Transverse colon (tissue), 4 donors: ENCODE measurements at places on chromosomes 1 and 21. TPM values are rescaled to one million over a fixed set of nuclear protein-coding genes. Genes with fewer than 3 reads are reported as not detected.
A peak's percentile ranks its signal among the peaks of the same experiment; 100 is the strongest.

EPB41 gene
- 86.2 TPM for total RNA-seq

PTPRC gene
- total RNA-seq: 35.2 TPM

BPNT1 gene
- 61.4 TPM for total RNA-seq

KCNN3 gene
- 5.0 TPM for total RNA-seq

ESPN gene
- 140 TPM for total RNA-seq

IFNGR2 gene
- total RNA-seq: 131 TPM

SDC3 gene
- total RNA-seq: 10.2 TPM

- H3K36me3 ChIP-seq: no peaks in the 10 kb centered on the region
- no peak for DNase-seq
- H3K27me3 ChIP-seq: no peaks in the 10 kb centered on the region
Measured at GRCh38 chr1:46396441-46397398, 2.6 kb downstream of the FAAH start.

DNA sequence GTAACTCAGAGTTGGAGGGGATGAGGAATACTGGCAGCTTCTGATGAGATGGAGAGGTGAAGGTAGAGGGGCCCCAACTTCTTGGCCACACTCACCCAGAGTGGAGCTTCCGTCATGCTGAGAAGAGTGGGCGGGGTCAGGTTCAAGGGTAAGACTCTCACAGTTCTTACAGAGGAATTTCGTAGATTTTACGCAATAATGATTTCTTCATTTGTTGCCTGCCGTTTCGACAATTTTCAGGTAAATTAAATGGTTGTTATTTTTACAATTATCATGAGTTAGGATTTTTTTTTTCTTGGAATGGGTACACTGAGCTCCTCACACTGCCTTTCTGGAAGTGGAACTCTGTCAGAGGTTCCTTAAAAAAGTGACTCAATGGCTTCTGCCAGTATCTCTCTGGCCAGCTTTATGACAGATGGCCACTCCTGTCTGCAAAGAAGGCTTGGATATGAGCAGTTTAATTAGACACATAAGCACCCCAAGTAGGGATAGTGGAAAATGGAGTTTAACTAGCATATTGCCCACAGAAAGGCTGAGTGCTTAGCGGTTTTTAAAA, 13.8 kb upstream of the NLRP3 start:
- H3K27ac ChIP-seq: peak overlapping the region; percentile 54
- H3K4me1 ChIP-seq: no peaks in the 10 kb centered on the region
- H3K27me3 ChIP-seq: no peaks in the 10 kb centered on the region
- no peak overlapping the region for H3K4me3 ChIP-seq

DNA sequence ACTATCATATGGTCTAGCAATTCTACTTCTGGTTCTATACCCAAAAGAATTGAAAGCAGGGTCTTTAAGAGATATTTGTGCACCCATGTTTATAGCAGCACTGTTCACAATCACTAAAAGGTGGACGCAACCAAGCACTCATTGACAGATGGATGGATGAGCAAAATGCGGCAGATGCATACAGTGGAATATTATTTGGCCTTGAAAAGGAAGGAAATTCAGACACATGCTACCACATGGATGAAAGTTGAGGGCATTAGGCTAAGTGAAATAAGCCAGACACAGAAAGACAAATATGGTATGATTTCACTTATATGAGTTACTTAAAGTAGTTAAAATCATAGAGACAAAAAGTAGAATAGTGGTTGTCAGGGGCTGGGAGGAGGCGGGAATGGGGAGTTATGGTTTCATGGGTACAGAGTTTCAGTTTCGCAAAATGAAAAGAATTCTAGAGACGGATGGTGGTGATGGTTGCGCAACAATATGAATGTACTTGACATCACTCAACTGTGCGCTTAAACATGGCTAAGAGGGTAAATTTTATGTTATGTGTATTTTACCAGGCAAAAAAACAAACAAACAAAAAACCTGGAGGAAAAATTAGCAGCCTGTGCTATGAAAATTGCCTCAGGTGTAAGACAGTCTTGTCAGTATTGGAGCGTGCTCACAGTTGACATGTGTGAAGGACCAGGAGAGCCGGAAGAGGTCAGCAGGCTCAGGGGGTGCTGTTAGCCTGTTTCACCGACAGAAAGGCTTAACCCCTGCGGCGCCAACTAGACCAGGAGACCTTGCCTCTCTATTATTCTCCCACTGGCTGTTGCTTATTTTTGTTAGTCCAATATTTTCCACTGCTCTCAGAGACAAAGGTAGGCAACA, 26.5 kb downstream of the CD247 start:
- no peak for DNase-seq
- no peak overlapping the region for H3K4me3 ChIP-seq
- H3K27me3 ChIP-seq: peaks cover 10% of the 10 kb centered on the region
- H3K36me3 ChIP-seq: no peaks in the 10 kb centered on the region

GRCh38 chr1:7435276-7436055, 335.6 kb upstream of the VAMP3 start:
- no peaks in the 10 kb centered on the region for H3K27me3 ChIP-seq
